ENCODE measurements at places on chromosomes 6 and 20.

GRCh38 chr6:158219228-158219627 lies 51.1 kb downstream of the GTF2H5 start:
- no peak for ATAC-seq

- ATAC-seq = no peak
Measured at GRCh38 chr20:56323656-56324055, 35.1 kb upstream of the FAM210B start.

DNA sequence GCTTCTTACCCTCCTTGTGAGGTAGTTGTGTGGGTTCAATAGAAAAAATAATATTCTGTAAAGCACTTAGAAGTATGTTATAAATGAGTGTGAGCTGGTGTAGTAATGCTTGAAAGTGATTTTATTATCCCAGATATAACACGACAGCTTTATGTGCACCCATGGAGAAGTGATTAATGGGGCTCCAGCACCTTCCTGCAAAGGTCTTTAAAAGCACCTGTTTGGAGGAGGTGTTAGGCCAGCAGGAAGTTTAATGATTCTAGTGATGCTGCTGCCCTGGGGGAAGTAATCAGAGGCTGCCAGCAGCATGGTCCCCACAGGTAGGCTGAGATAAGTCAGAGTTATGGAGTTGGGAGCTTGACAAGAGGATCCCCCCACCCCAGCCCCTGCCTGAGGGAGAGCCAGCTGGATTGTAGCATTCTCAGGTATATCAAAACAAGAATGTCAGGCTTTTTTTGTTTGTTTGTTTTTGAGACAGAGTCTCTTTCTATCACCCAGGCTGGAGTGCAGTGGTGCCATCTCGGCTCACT lies 166.3 kb downstream of the PHACTR1 start:
- no peak for ATAC-seq

DNA sequence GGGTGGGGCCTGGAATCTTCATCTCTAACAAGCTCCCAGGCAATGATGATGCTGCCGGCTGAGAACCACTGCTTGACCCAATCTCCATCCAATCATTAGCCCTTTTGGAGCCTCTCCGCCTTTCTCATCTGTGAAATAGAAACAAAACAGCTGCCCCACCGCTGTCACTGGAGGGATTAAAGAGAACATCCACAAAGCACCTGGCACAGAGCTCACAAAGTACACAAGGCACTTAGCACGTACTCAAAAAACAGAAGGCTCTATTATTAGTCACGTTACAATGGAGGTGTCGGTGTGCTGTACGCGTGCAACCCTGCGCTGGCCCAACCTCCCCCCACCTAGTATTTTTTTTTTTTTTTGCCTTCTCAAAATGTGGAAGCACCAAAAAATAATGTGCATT lies 213.5 kb upstream of the ARID1B start:
- no peak for ATAC-seq
